Panc1 (cell line): ENCODE measurements at places on chromosomes 4 and X.

GRCh38 chrX:134803060-134803459, 144.8 kb upstream of the PLAC1 start:
- DNase-seq, result no peak

- DNase-seq, result no peak
These were observed 21.9 kb downstream of the TKTL1 start for GRCh38 chrX:154317391-154317995.

GRCh38 chrX:39652336-39652735, 445.4 kb downstream of the BCOR start:
- no peak for DNase-seq

DNA sequence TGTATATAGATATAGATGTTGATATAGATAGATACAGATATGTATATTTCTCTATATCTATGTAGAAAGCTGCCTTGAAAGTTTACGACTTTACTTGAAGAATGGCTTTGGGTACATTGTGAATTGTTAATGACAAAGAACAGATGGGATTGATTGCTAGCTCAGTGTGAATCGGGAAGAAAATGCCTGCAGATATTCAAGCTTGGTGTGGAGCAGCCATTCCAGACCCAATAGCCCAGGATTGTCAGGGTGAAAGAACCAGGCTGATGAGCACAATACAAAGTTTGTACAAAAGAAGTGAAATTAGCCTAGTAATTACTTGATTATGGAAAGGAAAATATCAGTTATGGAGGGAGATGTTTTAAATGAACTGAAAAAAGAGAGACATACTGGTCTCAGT, 946.2 kb downstream of the STPG2 start:
- DNase-seq, result no peak

GRCh38 chr4:23878912-23879732, 10.7 kb downstream of the PPARGC1A start:
- no peak for DNase-seq
